HTR-8/SVneo (cell line): ENCODE measurements at places on chromosomes 11 and 22.

- no peak for DNase-seq
Measured at GRCh38 chr11:119229741-119230140, 23.6 kb downstream of the CBL start.

GRCh38 chr22:47599753-47600152 lies 837.3 kb downstream of the TBC1D22A start:
- DNase-seq, result no peak

GRCh38 chr11:64849598-64850356 lies 5.3 kb upstream of the CDC42BPG start:
- no peak for DNase-seq

DNA sequence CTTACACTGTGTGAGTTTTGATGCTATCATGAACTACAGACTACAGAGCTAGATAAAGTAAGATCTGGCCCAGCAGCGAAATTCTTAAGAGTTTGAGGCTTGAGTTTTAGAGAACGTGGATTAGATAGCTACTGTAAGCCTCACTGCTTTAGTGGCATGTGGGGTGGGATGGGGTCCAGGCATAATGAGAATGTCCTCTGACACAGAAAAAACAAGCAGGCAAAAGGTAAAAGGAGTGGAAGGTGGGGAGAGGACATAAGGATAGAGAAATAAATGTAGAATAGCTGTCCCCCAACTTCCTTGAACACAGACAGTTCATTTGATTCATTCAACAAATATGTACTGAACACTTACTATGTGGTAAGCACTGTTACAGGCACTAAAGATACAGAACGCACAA lies 324.5 kb upstream of the PITPNB start:
- DNase-seq, result no peak

- DNase-seq, result no peak
Measured at GRCh38 chr11:120097721-120098385, 40.1 kb downstream of the TRIM29 start.

GRCh38 chr11:45457649-45458048 lies 171.5 kb upstream of the SYT13 start:
- peak; percentile 34 for DNase-seq

- DNase-seq, result no peak
Measured at GRCh38 chr11:9065607-9066432, 25.6 kb downstream of the SCUBE2 start.

DNA sequence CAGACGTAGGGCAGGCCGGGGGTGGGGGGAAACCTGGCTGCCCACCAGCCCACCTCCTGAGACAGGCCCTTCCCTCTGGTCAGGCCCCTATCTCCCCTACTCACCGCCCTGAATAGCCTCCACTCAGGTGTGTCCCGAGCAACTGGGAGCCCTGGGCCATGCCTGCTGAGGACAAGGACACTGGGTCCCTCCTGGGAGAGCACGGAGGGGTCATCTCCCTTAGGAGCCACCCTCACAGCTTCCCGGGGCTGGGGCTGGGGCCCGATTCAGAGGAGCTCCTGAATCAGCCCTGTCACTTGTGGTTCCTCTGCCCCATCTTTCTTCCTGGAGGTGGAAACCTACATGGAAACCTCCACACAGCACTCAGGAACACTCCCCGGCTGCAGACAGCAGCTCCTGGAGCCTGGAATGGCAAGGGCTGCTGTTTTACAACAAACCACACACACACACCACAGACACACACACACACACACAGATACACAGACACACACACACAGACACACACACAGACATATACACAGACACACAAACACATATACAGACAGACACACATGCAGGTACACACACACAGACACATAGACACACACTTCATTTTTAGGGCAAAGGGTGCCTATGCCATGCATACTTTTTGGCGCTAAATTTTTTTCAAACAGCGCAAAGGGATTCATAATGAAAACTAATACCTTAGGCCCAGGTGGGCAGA lies 9.6 kb upstream of the EMID1 start:
- DNase-seq, result no peak

- DNase-seq, result no peak
Measured at GRCh38 chr11:98183034-98183433, 837.7 kb upstream of the CNTN5 start.

DNA sequence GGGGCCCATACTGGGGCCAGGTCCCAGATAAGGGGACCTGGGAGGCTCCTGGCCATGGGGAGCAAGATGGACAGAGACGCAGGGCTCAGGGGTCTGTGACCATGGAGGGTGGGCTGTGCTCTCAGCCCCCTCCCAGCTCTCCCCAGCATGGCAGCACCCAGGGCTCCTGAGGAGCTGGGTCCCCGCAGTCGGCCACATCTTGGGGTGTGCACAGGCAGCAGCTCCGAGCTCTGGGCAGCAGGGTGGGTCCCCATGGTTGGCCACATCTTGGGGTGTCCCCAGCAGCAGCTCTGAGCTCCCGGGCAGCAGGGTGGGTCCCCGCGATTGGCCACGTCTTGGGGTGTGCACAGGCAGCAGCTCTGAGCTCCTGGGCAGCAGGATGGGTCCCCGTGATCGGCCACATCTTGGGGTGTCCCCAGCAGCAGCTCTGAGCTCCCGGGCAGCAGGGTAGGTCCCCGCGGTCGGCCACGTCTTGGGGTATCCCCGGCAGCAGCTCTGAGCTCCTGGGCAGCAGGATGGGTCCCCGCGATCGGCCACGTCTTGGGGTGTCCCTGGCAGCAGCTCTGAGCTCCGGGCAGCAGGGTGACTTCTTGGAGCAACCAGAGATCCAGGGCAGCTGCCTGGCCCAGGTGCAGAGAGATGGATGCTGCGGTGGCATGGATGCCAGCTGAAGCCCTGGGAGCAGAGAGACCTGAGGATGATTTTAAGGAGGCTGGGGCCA lies 18.3 kb upstream of the MUC5B start:
- DNase-seq, result no peak

- no peak for DNase-seq
Measured at GRCh38 chr11:68340003-68340767, 27.8 kb downstream of the LRP5 start.

GRCh38 chr11:111472228-111472627 lies 40.0 kb downstream of the BTG4 start:
- DNase-seq, result no peak
